Lung microvascular endothelial cell (primary cell): ENCODE measurements at places on chromosomes 4 and X. TPM values are rescaled to one million over a fixed set of nuclear protein-coding genes. Genes with fewer than 3 reads are reported as not detected.

NOX1 gene
- total RNA-seq: not detected in 2 replicates

ATP8A1 gene
- 10.2 and 32.3 TPM in 2 replicates for total RNA-seq

ARAF gene
- 7.4 and 12.9 TPM in 2 replicates for total RNA-seq

GNRHR gene
- total RNA-seq: not detected in 2 replicates

PGAM4 gene
- not detected in 2 replicates for total RNA-seq

HAUS3 gene
- total RNA-seq: 4.6 and 6.7 TPM in 2 replicates
